ENCODE measurements at places on chromosomes 12 and 14.

GRCh38 chr12:89475203-89475990 is 49.2 kb downstream of the GALNT4 start:
- DNase-seq: no peak

DNA sequence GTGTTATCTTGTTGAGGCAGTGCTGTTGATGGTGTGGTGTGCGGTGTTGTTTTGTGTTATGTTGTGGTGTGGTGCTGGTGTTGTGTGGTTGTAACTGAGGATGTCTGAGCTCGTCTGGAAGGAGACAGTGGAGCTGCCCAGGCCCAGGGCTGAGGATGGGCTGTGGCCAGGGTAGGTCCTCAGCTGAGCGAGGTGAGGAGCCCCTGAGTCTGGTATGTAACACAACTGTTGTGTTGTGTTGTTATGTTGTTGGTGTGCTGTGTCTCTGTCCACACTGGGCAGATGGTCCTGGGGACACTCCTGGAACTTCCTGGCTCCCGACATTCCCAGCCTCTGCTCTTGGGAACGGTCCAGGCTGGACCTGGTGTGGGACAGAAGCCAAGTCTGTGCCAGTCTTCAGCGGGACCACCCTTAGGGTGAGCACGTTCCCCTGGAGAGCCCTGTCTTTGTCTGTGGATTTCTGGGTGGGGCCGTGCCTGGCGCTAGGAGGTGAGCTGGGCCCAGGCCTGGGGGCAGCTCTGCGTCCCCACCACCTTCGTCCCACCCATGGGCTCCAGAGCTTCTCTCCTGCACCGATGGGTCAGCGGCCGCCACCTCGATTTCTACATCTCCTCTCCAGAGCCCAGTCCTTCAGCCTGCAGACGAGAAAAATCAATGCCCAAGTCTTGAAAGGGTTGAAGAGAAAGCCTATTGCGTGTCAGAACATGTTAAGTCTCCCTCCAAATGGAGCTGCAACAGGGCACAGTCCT is 27.4 kb upstream of the SFSWAP start:
- DNase-seq: no peak

DNA sequence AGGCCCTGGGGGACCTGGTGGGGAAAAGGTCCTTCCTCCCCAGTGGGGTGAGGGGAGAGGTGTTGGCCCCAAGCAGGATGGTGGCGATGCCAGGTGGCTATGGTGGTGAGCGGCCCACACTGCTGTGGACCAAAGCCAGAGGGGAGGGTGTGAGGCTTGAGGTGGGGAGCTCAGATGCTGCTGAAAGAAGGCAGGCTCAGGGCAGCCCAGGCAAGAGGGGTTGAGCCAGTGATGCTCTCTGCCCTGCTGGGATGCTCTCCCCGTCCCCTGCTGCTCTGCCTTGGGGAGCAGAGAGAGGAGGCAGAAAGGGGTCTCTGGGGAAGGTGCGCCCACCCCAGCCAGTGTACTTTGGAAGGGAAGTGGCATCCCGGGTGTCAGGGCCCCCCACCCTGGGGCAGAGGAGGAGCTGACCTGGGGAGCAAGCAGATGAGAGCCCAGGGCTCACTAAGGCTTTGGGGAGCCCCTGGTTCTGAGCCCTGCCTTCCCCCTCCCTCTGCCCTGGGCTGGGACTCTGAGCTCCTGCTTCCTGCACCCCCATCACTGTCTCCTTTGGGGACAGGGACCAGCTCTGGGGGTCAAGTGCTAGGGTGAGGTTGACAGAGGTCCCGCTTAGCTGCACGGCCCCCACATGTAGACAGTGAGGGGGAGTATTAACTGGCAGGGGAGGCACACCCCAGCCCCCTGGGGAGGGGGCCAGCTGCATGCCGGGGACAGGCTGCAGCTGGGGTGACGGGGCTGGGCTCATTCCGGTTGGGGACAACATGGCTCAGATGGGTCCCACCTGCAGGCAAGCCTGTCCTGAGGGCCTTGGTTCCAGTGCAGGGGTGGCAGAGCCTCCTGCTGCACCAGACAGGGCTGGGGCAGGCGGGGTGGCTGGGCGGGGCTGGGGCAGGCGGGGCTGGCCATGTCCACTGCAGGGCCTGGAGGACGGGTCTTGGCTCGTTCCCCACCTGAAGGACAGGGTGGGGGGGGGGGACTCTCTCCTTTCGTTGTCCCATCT is 124.4 kb downstream of the KIF26A start:
- DNase-seq: no peak

DNA sequence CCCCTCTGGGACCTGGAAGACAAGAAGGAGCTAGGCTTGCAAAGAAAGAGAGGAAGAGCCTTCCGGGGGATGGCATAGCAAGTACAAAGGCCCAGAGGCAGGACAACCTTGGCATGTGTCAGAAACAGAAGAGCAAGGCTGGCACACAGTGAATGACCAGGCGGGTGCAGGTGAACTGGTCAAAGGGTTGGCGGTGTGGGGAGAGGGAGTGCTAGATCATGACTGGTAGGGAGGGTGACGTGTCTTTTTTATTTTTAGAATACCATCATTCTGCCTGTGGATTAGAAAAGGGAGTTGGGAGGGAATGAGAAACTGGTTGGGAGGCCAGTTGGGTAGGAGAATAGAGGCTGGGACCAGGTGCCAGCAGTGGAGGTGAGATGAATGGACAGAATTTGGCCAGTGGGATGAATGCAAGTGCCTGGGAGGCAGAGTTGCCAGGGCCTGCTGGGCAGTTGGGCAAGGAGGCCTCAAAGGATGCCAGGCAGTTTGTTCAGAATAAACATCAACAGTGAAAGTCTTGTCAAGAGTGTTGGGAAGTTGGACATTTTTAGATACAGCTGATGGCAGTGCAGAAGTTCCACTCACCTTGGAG is 168.3 kb downstream of the CACNA1C start:
- no peak for DNase-seq

DNA sequence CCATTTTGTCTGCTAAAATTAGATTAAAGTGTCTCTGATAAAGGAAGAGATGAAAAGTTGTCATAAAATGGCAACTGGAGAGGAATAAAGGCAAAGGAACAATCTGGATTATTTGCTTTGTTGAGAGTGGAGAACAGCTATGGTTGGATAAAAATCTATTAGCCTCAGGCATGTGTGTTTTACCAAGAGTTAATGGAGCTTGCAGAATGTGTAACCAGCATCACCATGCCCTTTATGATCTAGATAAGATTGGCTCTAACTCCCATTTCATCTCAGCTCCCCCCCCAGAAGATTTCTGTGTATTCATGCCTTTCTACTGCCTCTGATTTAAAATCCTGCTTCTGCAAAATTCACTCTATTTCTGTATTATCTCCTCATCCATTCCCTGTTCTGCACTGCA is 93.8 kb downstream of the GALC start:
- no peak for DNase-seq
